ENCODE measurements at places on chromosomes 2 and 18.

- DNase-seq = no peak
Measured at GRCh38 chr2:70240599-70240998, 7.8 kb downstream of the TIA1 start.

GRCh38 chr2:227474410-227474809, 2.5 kb downstream of the AGFG1 start:
- no peak for DNase-seq

GRCh38 chr18:46397174-46397573, 259.8 kb downstream of the LOXHD1 start:
- DNase-seq = no peak

GRCh38 chr2:60565472-60565871, 12.0 kb upstream of the BCL11A start:
- DNase-seq = no peak

DNA sequence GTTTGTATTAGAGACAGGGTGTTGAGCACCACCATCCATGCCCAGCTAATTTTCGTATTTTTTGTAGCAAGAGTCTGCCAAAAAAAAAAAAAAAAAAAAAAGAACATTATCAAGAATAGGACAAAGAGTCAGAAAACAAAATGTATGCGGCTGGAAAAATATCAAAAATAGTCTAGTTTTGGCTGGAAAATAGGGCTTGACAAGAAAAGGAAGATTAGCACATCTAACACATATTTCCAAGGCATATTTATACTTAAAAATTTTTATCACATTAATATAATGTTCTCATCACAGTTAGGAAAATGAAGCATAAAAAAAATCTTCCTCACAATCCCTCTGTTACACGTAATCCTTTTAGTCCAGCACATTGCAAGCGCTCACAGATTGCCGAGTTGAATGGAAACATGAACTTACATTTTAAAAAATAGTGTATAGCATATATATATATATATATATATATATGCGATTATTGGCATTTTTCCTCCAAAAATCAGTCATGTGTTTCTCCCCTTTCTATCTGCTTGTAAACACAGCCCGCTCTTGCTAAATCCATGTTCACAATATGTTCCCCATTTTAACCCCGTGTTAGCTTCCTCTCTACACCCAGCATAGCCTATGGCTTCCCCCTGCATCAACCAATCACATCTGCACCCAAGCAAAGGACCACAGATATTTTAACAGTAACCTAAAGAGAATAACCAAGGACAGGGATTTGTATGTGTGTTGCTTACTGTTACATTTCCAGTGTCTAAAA, 183.0 kb downstream of the AFF3 start:
- no peak for DNase-seq

- DNase-seq = no peak
Measured at GRCh38 chr2:8719528-8719927, 37.7 kb downstream of the ID2 start.

DNA sequence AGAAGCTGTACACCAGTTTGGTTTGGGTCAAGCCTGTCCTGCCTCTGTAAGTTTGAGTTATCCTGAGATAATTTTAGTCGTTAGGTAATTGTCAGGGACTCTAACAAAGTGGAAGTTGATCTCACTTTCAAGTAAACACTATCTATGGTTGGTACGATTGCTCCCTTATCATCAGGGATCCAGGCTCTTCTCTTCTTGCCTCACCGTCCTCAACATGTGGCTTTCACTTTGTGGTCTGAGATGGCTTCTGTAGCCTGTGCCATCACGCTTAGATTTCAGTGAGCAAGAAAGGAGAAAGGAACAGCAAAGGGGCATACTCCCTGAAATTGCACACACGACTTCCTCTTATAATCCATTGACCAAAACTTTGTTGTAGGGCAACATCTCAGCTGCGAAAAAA, 115.6 kb downstream of the CTAGE1 start:
- DNase-seq = no peak

GRCh38 chr18:24735624-24736231, 275.3 kb downstream of the HRH4 start:
- no peak for DNase-seq

- no peak for DNase-seq
Measured at GRCh38 chr18:250685-251084, 17.2 kb downstream of the THOC1 start.

DNA sequence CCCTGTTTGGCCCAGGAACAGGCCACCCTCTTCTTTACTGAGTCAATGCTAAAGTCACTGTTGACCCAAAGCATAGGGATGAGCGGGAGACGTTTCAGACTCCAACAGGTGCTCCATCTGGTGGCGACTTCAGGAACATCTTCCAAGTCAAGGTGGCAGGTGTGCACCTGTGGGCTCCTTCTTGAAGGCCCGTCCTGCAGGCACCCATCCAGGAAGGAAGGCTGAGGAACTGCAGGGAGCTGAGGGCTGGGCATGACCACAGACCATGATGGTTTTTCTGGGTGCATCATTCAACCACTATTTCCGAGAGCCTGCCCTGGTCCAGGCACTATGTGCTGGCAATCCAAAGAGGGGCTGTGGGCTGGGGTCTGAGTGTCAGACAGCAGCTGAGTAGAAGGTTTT, 142.8 kb downstream of the NDUFA10 start:
- DNase-seq = no peak

DNA sequence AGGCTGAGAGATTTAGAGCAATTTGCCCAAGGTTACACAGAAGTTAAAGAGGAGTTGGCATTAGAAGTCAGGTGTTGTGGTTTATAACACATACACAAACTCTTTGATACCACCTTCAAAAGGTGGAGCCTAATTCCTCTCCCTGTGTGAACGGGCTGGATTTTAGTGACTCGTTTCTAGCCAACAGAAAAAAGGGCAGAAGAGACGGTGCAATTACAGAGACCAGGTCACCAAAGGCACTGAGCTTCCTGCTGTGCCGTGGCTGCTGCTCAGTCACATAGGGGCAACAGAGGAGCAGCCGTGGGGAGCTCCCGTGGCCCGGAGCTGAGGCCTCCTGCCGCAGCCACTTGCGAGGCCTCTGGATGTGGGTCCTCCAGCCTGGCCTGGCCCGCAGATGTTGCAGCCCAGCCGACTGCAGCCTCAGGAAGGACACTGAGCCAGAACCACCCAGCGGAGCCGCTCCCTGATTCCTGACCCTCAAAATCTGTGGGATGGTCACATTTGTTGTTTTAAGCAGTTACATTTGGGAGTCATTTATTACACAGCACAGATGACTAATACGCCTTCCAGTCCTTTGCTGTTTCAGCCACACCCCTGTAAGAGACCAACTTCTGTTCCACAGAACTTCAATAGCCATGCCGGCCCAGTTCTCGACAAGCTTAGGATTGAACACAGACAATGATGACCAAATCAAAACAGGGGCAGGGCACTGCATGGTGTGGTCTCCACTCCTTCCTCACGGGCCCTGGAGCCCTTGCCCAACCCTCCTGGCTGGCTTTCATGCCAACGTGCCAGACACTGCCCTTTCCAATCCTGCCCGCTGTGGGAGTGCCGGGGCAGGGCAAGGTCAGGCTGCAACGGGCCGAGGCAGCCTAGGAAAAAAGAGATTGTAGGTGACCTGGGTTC, 17.1 kb downstream of the EDAR start:
- DNase-seq = no peak

GRCh38 chr2:63055226-63056106, 4.8 kb downstream of the OTX1 start:
- DNase-seq = no peak

GRCh38 chr2:176081376-176081836, 2.4 kb downstream of the EVX2 start:
- DNase-seq = no peak

- DNase-seq = no peak
Measured at GRCh38 chr2:238927746-238928519, 80.0 kb downstream of the TWIST2 start.
